M059J (cell line): ENCODE measurements at places on chromosomes 2 and 18.

- no peak for DNase-seq
Observed at GRCh38 chr2:139359818-139360217, 579.6 kb upstream of the NXPH2 start.

DNA sequence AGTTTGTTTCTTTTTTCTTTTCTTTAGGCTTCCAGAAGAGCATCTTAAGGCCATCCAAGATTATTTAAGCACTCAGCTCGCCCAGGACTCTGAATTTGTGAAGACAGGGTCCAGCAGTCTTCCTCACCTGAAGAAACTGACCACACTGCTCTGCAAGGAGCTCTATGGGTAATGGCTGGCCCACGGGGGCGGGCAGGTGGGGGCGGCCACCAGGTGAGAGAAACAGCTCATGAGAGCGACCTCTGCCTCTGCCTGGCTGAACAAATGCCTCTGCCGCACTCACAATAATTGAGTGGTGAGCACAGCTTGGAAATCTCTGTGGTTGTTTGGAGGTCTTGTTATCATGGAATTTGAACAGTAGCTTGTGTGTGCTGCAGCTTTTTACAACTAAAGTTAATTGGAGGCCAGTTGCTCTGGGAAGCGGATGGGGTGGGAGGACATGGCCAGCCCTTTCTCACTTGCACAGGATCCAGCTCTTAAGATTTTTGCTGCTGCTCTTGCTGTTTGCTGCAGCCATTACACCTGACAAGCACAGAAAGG lies 70.4 kb downstream of the INPP5D start:
- no peak for DNase-seq

GRCh38 chr2:155825876-155826275 lies 506.6 kb downstream of the NR4A2 start:
- DNase-seq: no peak

- peak; percentile 35 for DNase-seq
Observed at GRCh38 chr2:181041661-181042060, 61.3 kb downstream of the UBE2E3 start.

GRCh38 chr18:35939138-35939537 lies 33.3 kb upstream of the RMP24 start:
- DNase-seq: no peak

GRCh38 chr2:235587202-235587601 lies 93.4 kb downstream of the AGAP1 start:
- DNase-seq: no peak

GRCh38 chr2:143422681-143423080 lies 293.5 kb downstream of the ARHGAP15 start:
- no peak for DNase-seq

GRCh38 chr2:69644506-69644979 lies 1.0 kb upstream of the AAK1 start:
- no peak for DNase-seq

- DNase-seq: no peak
Observed at GRCh38 chr2:150259746-150260145, 227.7 kb downstream of the RND3 start.

GRCh38 chr2:6398421-6398820 lies 467.3 kb downstream of the CMPK2 start:
- no peak for DNase-seq

- no peak for DNase-seq
Observed at GRCh38 chr2:15630121-15630977, 38.7 kb downstream of the DDX1 start.

DNA sequence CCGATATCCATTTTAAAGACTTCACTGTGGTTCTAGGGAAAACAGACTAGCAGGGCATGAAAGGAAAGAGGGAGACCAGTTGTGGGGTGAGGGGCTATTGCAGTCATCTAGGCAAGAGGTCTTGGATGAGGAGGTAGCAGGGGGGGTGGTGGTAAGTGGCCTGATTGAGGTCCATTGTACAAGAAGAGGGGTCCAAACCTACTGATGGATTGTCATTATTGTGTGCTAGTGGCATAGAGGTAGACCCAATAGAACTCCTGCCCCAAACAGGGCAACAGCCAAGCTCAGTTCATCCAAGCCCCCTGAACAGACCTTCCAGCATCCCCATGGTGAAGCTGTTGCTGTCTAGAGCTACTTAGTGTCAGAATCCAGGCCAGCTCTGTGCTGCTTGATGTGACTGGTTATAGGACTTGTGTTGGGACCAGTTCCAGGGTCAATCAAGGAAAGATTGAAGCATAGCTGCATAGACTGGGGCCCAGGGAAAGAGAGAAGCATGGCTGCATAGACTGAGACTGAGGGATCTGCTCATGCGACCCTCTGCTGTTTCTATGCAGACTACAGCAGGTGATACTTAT lies 7.0 kb downstream of the ASAP2 start:
- DNase-seq: no peak

DNA sequence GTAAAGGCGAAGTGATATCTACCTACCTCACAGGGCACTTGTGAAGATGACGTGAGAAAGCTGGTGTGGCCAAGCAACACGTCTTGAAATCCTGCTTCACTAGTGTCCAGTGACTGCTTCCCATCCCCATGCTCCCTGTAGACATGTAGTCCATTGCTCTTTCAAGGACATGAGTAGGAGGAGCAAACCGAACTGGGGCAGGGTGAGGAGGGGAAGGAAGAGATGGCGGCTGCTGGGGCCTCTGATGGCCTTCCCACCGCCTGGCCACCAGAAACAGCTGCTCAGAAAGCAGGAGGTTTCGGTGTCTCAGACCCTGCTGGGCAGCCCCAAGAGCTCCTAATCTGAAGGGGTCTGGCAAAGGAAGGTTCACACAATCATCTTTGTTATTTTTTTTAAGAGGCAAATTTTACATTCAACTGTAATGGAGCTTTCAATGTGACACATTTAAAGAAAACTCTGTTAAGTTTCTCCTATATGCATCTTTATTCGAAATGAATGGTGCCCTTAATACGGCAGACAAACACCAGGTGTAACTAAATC lies 14.7 kb downstream of the CPLX4 start:
- no peak for DNase-seq

- DNase-seq: no peak
Observed at GRCh38 chr2:188425266-188425665, 133.6 kb downstream of the GULP1 start.

- DNase-seq: peak; percentile 8
Observed at GRCh38 chr2:204732019-204732418, 186.7 kb downstream of the PARD3B start.

- no peak for DNase-seq
Observed at GRCh38 chr2:120898961-120899750, 163.5 kb downstream of the GLI2 start.

DNA sequence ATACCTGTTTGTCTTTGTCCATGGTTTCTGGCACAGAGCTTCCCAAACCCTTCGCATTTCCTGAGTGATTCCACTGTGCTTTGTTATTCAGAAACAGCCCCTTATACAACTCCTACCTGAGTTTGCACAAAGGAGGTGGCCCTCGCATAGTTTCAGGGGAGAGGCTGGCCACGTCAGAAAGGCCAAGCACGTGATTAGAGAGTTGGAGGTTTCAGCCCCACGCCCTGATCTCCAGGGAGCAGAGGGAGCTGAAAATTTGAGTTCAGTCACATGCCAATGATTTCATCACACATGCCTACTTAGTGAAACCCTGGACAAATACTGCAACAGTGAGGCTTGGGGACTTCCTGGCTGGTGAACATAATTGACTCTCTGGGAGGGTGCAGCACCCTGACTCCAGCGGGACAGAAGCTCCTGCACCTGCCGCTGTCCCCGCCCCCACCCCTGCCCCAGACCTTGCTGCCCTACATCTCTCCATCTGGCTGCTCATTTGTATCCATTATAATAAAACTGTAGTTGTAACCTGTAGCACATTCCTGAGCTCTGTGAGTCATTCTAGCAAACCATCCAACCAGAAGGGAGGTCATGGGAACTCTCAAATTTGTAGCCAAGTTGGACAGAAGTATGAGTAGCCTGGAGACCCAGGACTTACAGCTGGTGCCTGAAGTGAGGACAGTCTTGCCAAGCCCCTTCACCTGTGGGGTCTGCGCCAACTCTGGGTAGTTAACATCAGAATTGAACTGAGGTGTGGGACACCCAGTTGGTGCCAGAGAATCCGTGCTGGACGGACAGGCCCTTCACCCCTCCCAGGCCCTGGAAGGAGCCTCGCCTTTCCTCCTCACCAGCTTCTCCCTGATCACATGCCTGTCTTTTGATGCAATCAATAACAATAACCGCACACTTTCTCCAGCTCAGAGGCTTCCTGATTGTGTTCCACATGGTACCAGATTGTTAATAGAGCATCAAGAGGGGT lies 224.3 kb downstream of the ANAPC1 start:
- DNase-seq: peak; percentile 95

DNA sequence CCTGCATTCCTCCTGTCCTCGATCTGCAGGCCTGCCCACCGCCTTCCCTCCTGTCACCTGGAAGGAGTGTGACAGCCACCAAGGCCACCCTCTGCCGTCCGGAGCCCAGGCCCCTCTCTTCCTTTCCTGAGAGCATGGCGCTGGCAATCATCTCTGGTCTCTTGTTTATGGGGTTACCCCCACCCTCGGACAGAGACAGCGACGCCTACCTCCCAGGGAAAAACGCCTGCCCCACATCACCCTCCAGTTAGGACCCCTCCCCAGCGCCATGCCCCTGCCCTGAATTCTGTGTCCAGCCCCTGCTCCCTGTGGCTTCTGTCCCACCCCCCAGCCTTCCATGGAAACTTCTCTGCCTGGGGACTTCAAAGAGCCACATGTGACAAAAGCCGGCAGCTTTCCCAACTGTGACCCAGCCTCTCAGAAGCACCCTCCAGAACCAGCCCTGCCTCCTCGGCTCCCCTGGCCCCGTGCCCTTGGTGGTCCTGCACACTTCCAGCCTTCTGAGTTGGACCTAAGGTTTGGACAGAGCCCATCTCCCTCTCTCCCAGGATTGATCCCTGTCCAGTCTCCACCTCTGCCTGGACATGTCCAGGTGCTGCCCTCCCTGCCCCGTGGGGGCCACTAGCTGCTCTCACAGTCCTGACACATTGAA lies 145.0 kb upstream of the HDAC4 start:
- DNase-seq: no peak

DNA sequence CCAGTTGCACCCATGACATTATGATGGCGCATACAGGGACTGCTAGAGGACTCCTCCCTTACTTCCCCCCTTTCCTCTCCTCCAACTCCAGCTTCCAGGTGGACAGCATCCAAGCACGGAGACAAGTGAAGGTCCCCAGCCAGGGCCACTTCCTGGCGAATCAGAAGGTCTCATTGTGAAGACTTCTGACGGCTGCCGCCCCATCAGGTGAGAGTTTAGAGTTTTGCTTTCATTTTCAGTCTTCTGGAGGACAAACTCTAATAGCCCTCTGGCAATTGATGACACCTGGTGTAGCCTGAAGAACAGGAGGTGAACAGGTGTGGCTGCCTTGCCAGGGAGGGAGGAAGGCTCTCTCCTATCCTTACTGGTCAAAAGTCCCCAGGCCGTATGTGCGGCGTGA lies 77.3 kb upstream of the KCNH7 start:
- DNase-seq: no peak

- no peak for DNase-seq
Observed at GRCh38 chr2:166762746-166763145, 125.5 kb upstream of the XIRP2 start.

GRCh38 chr2:227816507-227817294 lies 3.1 kb downstream of the CCL20 start:
- no peak for DNase-seq

DNA sequence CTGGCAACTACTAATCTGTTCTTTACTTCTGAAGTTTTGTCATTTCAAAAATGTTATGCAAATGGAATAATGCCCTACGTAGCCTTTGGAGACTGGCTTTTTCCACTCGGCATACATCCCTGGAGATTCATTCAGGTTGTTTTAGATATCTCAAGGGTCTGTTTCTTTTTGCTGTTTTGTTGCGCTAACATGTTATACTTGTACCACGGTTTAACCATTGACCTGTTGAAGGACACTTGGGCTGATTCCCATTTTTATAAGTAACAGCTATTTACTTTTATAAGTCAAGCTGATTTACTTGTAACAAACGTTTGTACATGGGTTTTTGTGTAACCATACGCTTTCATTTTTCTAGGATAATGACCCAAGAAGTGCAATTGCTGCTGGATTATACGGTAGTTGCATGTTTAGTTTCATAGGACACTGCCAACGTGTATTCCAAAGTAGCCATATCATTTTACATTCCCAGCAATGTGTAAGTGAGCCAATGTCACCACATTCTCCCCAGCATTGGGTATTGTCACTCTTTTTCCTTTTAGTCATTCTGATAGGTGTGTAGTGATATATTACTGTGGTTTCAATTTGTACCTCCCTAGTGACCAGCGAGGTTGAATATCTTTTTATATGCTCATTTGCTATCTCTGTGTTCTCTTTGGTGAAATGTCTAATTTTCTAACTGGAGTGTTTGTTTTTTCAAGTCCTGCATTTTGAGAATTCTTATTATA lies 36.5 kb upstream of the STAT4 start:
- DNase-seq: peak; percentile 31

GRCh38 chr18:79402977-79403722 lies 7.4 kb downstream of the NFATC1 start:
- DNase-seq: peak; percentile 60

DNA sequence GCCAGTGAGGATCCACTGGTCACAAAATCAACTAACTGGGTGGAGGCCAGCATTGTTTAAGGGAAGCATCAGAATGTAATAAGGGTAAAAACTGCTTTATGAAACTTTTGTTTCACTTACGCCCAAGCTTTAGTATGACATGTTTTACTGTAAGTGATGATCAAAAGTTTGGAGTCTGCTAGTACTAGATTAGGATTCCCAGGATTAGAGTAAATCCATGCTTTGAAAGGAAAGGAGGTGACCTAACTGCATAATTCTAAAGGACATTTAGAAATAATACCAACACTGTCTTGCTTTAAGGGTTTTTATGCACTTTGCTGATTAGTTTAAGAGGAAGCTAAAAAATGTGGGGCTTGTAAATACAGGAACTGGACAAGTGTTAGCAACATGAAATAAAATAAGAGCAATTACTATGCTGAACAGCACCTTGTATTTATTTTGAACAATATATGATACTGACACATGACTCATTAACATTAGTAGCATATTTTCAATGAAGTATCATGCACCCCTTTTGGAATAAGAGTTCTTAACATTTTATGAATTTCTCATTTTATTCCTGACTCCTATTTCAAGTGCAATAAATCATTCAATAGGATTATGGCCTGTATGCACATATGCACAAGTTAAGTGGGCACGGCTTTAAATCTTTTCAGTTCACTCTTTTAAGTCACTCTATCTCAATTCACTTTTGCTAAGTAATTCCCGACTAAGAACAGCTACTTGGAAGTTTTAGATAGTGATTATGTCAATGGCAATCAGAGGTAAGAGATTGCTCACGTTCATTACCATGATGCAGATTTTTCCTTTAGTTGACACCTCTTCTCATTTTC lies 62.5 kb downstream of the STK39 start:
- no peak for DNase-seq

DNA sequence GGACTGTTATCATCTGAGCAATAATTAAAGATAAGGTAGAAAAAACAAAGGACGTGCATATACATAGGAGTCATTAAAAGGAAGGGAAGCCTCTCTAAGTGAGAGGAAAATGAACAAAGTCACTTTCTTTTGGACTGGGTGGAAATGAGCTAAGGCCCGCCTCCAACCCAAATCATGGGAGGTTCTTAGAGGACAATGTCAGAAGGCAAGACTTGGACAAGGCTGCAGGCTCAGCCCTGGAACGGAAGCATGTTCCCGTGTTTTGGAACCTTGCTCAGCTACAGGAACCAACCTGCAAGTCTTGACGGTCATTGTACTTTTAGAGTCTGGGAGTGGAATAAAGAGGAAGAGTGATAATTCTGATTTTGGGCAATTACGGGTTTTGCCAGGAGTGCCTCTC lies 59.4 kb upstream of the EPB41L3 start:
- DNase-seq: no peak

GRCh38 chr2:223563462-223563861 lies 38.7 kb downstream of the SCG2 start:
- DNase-seq: peak; percentile 93

GRCh38 chr2:99442837-99443236 lies 47.0 kb downstream of the REV1 start:
- DNase-seq: no peak
